NCI-H1092 treated with DMSO at 0.1 percent for 48 hours (cell line): ENCODE measurements at places on chromosomes 12 and 14.

GRCh38 chr12:51905471-51906429 is 1.6 kb upstream of the ACVRL1 start:
- DNase-seq: no peak

- DNase-seq: no peak
Observed at GRCh38 chr14:49769581-49770211, 1.7 kb downstream of the KLHDC2 start.

GRCh38 chr12:21476949-21477348 is 24.5 kb downstream of the RECQL start:
- DNase-seq: no peak

GRCh38 chr12:2796187-2796666 is 1.5 kb downstream of the FKBP4 start:
- no peak for DNase-seq

GRCh38 chr14:64109819-64110554 is 184.2 kb downstream of the ESR2 start:
- DNase-seq: no peak
